ENCODE measurements at places on chromosomes 5 and 9. TPM values are rescaled to one million over a fixed set of nuclear protein-coding genes. Genes with fewer than 3 reads are reported as not detected.

The SPACA9 gene
- 2.0 TPM for total RNA-seq

The HSPA5 gene
- 23.6 TPM for total RNA-seq

The OBP2B gene
- total RNA-seq = not detected

The SOX30 gene
- total RNA-seq = under 0.01 TPM

The ARL10 gene
- 34.6 TPM for total RNA-seq

The PTPN3 gene
- 3.3 TPM for total RNA-seq

The EPB41L4A gene
- total RNA-seq = 33.8 TPM

The NXNL2 gene
- total RNA-seq = 0.41 TPM

The ST6GALNAC6 gene
- 28.5 TPM for total RNA-seq

DNA sequence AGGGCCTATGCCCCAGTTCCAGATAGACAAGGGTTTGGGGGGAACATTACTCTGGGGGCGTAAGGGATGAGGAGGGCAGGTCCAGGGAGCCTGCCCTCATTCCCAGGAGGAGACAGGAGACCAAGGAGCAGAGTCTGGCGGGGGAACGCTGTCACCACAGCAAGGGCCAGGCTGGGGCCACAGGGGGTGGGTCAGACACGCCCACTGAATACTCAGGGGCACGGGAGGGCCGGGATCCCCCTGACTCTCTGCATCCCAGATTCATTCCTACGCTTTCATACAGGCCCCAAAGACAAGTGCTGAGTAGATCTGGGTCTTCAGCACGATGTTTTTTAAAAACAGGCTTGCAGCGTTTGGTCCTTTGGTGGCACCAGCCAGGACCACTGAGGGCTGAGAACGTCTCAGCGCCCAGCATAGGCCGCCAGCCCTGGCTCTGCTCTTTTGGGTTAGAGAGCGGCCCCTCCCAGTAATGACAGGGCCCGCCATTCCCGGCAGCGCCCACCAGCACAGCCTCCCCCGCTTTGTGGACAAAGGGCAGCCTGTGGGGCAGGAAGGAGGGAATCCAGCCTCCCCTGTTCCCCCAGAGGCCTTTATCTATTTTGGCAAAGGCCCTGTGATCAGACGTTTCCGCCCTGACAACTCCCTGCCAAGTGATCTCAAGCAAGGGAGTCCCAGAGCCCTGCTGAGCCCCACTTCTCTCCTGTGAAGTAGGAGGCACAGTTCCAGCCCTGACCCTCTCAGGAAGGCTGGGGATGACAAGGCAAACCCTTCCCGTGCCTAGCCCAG is 24.9 kb downstream of the NEK6 start:
- no peak for DNase-seq

DNA sequence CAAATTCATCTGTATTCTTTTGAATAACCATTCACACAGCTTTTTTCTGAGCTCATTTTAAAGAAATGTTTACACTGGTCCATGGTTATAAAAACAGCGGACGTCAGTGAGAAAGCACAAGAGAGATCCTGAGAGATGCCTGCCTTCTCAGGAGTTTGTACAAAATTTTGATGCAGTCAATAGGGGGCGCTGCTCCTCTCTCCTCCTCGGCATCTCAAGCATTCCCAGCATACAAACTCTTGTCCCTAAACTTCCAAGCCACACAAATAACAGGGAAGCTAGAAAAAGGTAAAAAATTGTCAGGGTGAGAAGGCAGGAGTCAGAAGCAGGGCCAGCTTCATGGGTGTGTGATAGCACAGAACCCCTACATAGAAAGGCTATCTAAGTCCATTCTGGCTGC is 11.2 kb upstream of the CCDC152 start:
- DNase-seq = no peak

- no peak for DNase-seq
These were observed 310.6 kb downstream of the SPOCK1 start for GRCh38 chr5:137188566-137188965.

DNA sequence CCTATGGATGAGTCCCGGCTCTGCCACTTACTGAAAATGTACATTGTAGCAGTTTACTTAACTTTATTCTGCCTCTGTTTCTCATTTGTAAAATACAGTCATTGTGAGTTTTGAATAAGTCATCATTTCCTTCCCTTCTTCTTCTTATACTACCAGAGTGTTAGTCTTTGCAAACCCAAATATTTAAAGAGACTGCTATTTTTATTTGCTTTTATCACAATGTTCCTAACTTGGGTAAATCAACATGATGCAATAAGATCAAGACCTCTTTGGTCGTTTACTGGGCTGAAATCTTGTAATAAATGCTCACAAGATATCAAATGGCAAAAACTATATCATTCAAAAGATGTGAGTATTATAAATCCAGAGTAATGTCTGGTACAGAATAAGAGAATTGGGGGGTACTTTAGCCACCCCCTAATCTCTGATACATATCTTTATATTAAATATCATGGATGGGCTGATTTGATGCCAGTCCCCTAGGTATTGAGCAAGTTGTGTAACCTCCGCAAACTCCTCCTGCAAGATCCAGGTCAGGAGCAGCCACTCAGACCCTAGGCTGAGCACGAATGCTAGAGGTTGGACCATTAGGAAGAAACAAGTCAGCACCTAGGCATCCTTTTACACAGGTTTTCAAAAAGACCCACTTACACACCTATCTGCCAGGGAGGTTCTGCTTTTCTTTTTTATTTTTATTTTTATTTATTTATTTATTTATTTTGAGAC is 13.3 kb upstream of the GLDC start:
- DNase-seq = no peak

GRCh38 chr5:150009671-150010387 is 9.3 kb downstream of the HMGXB3 start:
- DNase-seq = no peak

GRCh38 chr5:88760527-88760926 is 122.5 kb downstream of the MEF2C start:
- DNase-seq = no peak

DNA sequence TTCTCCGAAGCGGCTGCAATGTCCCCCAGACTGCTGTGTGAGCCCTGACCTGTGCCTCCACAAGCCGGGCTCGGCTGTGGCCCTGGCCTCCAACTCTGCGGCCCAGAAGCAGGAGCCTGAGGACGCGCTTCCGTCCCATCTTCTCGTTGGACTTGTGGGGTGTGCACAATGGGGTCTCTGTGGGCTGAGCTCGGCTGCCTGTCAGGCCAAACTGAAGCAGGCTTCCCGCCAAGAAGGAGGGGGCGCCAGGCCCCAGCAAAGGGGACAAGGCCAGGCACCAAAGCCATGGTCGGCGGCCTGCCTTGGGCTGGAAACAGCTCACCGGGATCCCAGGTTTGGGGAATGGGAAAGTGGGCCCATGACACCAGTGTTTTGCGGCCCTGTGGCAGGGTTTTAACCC is 4.1 kb downstream of the NOTCH1 start:
- peak; percentile 51 for DNase-seq

GRCh38 chr9:135338546-135338945 is 141.0 kb upstream of the PPP1R26 start:
- no peak for DNase-seq

- no peak for DNase-seq
These were observed 63.6 kb downstream of the MRPL36 start for GRCh38 chr5:1736065-1736464.

GRCh38 chr5:57113481-57113880 is 60.4 kb upstream of the GPBP1 start:
- no peak for DNase-seq

GRCh38 chr5:141196363-141196762 is 3.1 kb upstream of the PCDHB11 start:
- no peak for DNase-seq

- no peak for DNase-seq
These were observed 63.8 kb upstream of the S1PR3 start for GRCh38 chr9:88927510-88927909.

DNA sequence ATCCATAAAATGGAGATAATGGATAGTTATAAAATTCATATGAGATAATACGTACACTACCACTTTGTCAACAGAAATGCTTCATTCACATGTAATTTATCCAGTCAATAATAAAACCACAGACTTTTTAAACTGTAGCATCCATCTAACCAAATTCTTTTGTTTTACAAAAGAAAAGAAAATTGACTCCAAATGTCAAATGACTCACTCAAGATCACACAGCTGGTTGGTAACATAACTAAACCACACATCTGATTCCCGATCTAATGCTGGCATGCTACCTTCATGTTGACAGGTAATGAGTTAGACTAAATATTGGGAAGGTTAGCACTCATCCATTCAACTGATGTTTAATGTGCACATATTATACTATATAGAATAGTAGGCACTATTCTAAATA is 4.9 kb downstream of the FRMD3 start:
- no peak for DNase-seq

DNA sequence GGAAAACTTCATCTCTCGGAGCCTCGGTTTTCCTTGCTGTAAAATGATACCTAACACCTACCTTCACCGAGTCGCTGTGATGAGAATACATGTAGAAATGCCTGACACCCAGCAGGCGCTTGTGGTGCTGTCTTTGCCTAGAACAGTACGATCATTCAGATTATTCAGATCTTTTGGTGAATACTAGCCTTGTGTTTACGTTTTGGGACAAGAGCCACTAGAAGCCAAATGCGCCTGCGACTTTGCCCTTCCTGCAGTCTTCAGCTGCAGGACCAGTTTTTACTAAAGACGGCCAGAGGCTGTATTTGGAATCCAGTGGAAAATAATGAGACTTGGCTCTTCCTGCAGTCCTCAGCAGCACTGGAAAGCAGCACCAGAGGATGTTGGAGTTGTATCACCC is 189.6 kb downstream of the TRIO start:
- DNase-seq = no peak

DNA sequence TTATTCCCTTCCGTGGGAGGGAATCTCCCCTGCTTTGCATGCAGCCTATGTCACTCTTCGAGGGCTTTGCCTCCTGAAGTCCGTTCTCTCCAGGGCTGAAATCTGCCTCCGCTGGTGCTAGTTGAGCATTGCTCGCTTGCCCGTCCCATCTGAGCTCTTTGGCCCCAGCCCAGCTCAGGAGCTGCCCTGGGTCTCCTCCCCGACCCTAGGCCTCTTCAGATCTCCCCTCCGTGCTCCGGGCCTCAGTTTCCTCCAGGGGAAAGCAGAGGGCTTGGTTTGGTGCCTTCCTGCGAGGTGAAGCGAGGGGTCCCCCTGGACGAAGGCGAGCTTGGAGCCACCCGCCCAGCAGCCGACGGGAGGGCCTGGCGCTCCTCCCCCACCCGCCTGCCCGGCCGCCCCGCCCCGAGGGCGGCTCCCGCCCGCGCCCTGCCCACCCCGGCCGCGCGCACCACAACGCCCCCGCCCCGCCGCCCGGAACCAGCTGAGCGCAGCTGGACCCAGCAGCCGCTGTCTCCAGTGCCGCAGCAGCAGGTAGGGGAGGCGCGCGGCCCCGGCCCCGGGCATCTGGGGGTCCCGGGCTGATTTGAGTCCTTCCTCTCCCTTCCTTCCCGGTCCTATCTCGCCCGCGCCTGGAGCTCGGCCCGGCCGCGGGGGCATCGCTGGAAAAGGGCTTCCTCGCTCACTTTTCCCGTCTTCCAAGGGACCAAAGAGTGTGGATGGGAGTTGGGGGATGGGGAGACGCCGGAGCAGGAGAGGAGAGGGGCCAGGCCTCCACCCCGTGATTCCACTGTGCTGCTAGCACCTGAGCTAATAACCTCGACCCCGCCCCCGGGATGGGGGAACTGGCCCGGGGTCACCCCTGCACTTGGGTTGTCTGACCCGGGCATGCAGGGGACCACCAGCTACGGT is at the start of gene GSN:
Gene GSN (plus strand): TSS at position 474 of the 909 bp plus-strand sequence. CDS start 33,810 bp downstream, outside the sequence.
- peak; percentile 87 for DNase-seq

GRCh38 chr5:7827610-7828009 is 23.3 kb downstream of the CFAP90 start:
- no peak for DNase-seq

- DNase-seq = no peak
These were observed 407.4 kb downstream of the HCN1 start for GRCh38 chr5:45288746-45289145.

- no peak for DNase-seq
These were observed 631 bp downstream of the B4GALT7 start for GRCh38 chr5:177600508-177601018.

- DNase-seq = no peak
These were observed 97.0 kb upstream of the VLDLR start for GRCh38 chr9:2524601-2525000.

DNA sequence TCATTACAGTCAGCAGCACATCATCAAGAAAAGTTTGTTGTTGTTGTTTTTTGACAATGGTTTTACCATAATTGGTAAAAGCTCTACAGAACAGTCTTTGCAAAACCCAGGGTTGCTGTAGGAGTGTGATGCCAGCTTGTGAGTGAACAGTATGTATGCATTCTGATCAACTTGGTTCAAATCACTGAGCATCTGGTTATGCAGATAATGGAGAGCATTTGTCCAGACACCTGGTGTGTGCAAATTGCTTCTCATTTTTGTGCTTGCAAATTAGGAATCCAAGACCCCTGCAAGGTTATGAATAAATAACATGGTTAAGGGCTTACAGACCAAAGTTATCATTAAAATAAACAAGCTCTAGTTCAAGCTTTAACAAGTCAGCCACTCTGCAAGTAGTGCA is 448.7 kb upstream of the ACTBL2 start:
- DNase-seq = no peak

DNA sequence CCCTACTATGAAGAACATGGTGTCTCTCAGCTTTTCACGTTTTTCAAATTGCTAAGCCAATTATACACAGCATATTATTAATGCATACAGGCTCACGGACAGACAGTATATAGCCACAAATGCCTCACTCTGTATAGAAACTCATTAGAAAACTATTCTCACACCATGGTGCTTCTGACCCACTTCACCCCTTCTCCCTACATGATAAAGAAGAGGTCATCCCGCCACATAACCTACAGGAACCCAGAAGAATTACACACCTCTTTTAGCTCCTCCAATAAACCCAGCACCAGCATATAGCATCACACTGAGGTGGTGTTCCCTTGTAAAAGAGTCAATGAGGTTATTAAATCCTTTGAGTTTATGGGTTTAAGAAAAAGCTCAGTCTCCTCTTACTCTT is 5.6 kb downstream of the TLE1 start:
- DNase-seq = no peak

GRCh38 chr9:89745601-89746376 is 141.0 kb downstream of the GADD45G start:
- DNase-seq = no peak

DNA sequence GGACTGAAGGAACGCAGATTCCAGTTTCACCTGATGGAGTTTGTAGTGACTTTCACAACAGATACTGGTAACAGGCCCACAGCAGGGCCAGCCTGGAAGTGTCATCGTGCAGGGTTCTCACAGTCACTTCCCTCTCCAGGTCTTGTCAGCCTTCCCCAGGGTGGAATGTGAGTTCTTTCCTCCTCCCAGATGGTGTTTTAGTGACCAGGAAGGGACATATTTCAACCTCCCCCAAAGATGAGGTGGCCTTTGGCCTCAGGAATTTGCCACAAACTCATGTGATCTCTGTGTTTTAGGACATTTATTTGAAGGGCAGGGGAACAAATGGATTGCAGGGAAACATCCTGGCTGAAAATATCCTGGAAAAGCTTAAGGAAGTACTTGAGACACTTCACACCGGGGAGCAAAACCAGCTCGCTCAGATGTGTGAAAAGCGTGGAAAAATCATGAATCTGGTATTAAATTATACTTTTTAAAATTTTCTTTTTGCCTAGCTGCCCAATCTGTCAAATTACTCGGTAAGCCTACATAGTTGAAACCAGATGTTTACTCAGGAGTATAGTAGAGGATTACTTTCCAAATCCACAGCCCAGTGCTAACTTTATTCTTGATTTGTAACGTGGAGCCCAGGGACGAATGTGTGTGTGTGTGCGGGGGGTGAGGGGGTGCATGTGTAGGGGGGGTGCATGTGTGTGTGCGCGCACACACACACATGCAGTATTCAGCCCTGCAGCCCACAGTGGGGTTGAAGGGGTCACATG is 66.8 kb downstream of the PTPDC1 start:
- DNase-seq = no peak
